ENCODE measurements at places on chromosomes 13 and 19.

DNA sequence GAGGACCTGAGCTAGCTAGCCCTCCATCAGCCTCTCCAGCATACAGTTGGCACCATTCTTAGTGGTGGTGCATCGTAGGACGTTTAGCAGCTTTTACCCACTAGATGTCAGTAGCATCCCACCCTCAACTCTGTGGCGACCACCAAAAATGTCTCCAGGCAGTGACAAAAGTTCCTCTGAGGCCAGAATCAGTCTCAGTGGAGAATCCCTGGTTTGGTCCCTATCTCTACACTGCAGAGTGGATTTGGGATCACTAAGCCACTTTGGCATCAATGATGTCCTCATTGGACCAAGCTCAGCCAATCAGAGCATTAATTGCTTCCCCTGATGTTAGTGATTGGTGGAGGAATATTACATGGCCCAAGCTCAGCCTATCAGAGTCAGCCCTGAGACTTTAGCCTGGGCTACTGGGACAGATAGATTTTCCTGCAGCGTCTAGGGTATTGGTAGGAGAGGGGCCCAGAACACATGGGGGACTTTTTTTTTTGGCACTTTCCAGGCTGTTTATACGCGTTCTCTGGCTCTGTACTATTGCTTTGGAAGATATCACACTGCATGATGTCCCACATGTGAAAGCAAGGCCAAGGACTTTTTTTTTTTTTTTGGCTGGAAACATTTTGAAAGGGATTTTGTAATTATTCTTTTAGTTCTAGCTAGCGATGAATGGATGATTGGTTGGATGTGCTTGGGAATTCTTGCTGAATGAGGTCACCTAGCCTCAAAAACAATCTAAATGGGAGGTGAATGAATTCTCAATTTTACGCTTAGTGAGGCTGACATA, 7.0 kb downstream of the TMEM221 start:
- DNase-seq, result no peak

DNA sequence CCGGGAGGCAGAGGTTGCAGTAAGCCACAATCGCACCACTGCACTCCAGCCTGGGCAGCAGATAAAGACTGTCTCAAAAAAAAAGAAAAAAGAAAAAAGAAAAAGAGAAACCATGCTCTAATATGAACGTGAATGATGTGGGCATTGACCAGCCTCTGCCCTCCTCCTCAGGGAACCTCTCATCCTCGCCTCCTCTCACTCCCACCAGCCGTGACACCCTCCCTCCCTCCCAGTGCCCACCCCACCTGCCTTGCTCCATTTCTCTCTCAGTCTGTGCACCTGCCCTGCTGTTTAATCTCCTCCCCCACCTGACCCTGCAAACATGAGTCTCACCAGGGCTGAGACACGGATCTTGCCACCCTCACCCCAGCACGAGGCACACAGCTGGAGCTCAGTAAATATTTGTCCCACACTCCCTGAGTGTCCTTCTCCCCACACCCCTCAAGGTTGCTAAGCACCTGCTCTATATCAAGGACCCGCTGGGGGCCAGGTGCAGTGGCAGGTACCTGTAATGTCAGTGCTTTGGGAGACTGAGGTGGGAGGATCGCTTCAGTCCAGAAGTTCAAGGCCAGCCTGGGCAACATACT, 7.5 kb upstream of the BCAT2 start:
- DNase-seq, result no peak

DNA sequence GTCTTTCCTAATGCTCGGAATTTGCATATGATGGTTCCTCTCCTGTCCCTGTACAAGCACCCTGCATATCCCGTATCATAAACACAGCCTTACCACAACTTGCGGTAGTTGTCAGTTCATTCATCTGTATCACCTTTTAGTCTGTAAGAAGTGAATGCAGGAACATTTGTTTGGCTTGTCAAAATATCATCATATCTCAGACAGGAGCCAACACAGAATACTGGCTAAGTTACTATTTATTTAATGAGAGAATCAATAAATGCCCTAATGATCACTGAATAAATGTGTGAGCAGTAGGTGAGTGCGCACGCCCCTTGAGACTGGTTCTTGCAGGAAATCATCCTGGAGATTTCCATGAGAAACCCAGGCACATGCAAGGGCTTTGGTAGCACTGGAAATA, 182.8 kb downstream of the MYO16 start:
- no peak for DNase-seq

DNA sequence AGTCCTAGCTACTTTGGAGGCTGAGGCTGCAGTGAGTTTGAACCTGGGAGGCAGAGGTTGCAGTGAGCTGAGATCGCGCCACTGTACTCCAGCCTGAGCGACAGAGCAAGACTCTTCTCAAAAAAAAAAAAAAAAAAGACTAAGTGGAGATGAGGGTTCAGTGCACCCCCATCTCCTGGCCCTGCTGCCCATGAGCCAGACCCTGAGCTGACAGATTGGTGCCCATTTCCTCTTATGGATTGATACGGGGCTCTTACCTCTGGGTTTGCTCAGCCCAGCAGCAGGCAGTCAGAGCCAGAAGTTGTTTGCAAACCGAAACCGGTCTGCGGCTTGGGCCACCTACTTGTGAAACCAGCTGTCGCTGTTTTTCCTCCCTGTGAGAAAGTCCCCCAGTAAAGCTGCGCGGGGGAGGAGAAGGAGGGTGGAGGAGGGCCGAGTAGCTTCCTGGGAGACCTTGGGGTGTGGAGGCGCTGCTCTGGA, 36.9 kb downstream of the ARRDC2 start:
- peak; percentile 88 for DNase-seq
